Renal pelvis (tissue), 12 donors: ENCODE measurements at places on chromosomes 1 and 21. TPM values are rescaled to one million over a fixed set of nuclear protein-coding genes. Genes with fewer than 3 reads are reported as not detected.

Gene S100A7A
- polyA plus RNA-seq: not detected

Gene ADCY10
- 0.46 TPM for polyA plus RNA-seq

Gene NR5A2
- 1.8 TPM for polyA plus RNA-seq

Gene CELA2A
- 0.14 TPM for polyA plus RNA-seq

Gene DARS2
- polyA plus RNA-seq: 27.4 TPM

Gene ARHGAP29
- polyA plus RNA-seq: 68.7 TPM

Gene S100A8
- 17.8 TPM for polyA plus RNA-seq

Gene EXTL1
- 1.7 TPM for polyA plus RNA-seq

Gene CNKSR1
- polyA plus RNA-seq: 25.6 TPM

Gene RORC
- 0.65 TPM for polyA plus RNA-seq

Gene NEXN
- 10.0 TPM for polyA plus RNA-seq

Gene OLIG2
- polyA plus RNA-seq: not detected

Gene OR2G3
- not detected for polyA plus RNA-seq

Gene MAP1LC3C
- polyA plus RNA-seq: 1.2 TPM

Gene DCST1
- polyA plus RNA-seq: 0.38 TPM
